Right lung (tissue), 10 donors: ENCODE measurements at places on chromosomes 3 and 15. TPM values are rescaled to one million over a fixed set of nuclear protein-coding genes. Genes with fewer than 3 reads are reported as not detected.
A peak's percentile ranks its signal among the peaks of the same experiment; 100 is the strongest.

DNA sequence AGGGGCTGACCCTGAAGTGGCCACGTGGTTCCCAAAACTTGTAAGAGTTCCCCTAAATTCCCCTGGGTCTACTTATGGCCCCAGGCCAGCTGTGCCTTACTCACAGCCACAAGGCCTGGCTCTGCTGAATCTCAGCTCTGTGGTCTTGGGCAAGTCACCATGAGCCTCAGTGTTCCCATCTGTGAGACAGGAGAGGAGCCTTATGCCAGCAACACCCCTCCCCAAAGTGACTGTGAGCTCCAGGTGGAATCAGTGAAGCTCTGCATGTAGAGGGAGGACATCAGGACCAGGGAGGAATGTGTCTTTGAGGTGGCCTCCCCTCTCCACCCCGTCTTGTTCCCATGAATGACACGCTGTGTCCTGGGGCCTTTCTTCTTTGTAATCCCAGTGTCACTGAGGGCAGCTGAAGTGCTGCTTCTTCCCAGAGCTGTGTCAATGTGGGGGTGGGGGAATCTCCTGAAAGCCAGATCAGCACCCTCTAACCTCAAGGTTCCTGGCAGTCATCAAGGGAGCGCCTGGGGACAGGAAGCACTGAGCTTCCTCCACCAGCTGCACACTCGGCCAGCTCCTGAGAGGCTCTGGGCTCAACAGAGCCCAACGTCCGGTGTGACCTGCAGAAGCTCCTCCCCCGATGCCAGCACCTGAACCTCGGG is 258.9 kb downstream of the UACA start:
- no peak for DNase-seq

DNA sequence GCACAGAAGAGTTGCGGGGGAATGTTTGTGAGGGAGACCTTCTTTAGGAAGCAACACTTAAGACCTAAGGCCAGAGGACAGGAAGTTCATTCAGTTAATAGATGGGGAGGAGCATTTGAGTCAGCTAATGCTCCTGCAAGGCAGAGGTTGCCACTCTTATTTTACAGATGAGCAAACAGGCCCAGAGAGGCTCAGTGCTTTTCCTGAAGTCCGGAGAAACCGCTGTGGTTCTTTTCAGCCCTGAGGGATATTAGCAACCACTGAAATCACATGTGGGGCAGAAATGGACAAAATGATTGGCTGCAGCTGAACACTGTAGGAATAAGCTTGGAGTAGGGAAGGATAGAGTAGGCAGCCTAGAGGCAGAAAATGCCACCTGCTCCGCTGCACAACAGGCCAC is 33.3 kb upstream of the RTP4 start:
- DNase-seq, result no peak

DNA sequence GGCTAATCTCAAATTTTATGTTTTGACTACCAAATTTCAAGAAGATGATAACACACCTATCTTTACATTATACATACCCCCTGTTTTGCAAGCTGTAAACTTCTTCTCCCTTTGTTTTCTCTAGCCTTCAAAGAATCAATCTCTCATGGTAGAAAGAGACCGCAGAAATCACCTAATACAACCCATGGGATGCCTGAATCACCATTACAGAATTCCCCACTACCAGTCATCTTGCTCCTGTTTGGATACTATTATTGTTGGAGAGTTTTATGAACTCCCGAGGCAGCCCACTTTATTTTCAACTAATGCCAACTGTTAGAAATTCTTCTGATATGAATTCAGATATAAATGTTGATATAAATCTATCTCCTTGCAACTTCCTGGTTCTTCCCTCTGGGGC is 110.9 kb downstream of the FRMD5 start:
- DNase-seq, result no peak

GRCh38 chr3:125990253-125990970 is 21.4 kb downstream of the ROPN1B start:
- DNase-seq, result peak; percentile 83

DNA sequence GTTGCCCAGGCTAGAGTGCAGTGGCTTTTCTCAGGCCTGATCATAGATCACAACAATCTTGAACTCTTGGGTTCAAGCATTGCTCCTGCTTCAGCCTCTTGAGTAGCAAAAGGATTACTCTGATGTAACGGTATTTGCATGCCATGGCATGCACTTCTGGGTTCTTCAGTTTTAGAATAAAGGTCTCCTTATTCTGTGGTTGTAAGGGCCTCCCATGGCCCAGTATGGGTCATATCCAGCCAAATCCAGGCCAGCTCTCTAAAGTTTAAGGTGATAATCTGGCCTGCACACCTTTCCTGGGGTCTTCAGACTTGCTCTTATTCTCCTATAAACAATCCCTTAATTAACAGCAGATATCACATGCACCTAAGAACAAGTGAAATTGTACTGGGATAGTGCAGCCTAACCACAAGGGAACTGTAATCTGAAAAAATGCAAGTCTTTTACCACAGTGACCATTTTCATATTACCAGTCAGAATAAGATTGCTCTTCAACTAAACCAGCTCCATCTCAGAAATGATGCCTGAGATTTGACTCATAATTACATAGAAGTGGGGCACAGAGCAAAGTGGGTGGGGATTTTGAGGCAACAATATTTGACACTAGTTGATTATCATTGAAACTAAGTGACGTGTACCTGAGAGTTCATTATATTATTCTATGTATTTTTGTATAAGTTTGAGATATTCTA is 25.4 kb downstream of the COMMD2 start:
- no peak for DNase-seq

DNA sequence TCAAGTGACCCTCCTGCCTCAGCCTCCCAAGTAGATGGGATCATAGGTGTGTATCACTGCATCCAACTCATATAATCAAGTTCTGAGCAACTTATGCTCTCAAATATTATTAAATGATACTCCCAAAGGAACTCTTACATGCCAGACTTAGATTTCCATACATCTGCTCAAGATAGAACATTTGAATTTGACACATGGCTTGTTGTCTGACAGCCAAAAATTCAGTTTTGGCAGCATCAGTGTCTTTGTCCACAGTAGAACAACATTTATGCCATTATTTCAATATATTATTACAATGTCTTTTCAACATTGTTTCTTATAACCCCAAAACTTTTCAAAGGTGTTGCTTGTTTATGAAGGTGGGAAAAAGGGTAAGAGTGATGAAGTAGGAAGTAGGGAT is 116.2 kb downstream of the SUCNR1 start:
- DNase-seq, result no peak

RGMA gene
- polyA plus RNA-seq, result 12.9 TPM

SAMMSON gene
- polyA plus RNA-seq, result 0.16 TPM

TNNC1 gene
- polyA plus RNA-seq, result 31.2 TPM
